ENCODE measurements at places on chromosomes 1 and 21.

- DNase-seq = peak; percentile 36
These were observed 94.0 kb downstream of the KCND3 start for GRCh38 chr1:111895469-111895868.

DNA sequence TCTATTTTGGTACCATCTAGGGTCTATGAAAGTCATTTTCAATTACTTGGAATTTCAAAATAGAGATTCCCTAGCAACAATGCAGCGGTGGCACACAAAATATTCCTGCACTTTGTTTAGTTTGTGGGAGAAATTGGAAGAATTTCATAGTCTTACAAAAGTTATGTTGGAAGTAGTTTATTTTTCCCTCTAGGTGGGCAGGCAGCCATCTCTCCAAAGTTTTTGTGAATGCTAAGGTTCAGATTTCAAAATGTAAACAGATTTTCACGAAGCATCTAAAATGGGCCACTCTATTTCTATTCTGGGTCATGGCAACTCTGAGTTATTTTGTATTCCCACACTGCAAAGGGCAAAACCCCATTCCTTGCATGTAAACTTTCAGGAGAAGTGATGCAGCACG, 8.0 kb downstream of the SMCP start:
- no peak for DNase-seq

DNA sequence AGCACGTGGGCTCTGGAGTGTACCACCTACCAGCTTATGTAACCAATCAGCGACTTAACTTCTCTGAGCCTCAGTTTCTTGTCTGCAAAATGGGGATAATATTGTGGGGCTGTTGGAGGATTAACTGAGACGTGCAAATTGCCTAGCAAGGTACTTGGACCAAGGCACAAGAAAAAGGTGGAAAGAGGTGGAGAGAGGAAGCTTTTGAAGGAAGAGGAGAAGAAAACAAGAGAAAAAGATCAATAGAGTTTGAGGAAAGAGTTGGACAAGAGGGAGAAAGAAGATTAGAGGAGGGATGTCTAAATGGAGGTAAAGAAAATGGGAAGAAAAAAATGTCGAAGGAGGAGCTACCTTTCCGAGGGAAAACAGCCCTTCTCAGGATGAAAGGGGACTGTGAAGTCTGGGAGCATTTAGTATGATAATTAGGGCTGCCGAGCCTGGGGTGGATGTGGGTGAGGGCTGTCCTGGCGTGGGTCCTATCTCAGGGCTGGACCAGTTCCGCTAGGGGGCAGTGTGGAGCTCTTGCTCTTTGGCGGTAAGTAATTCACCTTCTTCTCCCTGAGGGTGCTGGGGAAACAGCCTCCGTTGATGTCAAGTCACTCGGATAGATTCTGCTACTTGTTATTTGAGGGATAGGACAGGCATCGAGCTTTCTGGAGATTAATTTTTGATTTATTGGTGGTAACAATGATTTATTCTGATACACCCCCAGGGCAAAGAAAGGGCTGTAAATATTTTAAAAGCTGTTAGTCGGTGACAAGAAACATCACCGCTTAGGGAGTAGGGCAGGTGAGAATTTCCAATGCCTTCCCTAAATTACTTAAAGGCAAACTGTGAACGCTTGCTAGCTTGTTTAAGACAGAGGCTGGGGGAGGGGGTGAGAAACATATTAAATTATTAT, 79.0 kb upstream of the NFASC start:
- DNase-seq = peak; percentile 60

- DNase-seq = no peak
These were observed 64.4 kb downstream of the LHX9 start for GRCh38 chr1:197981561-197981960.

- DNase-seq = no peak
These were observed 19.0 kb upstream of the ZNF678 start for GRCh38 chr1:227544067-227545050.

- no peak for DNase-seq
These were observed 64.8 kb downstream of the PLXNA2 start for GRCh38 chr1:208179263-208179816.

- DNase-seq = no peak
These were observed 1.2 kb downstream of the SYTL1 start for GRCh38 chr1:27342778-27343638.

DNA sequence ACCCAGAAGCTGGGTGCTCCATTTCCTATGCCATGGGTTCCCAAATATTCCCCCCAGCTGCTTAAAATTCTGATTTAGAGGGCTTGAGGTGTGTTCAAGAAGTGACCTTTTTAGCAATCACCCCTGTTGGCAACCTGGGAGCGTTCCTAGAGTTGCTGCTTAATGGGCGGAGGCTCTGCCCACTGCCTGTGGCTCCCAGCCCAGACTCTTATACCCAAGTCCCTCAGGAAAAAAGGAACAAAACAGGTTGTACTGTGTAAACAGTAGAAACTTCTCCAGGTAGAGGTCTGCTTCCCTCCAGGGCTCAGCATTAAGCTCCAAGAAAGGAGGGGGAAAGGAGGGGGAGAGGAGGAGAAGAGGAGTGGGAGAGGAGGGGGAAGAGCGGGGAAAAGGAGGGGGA, 14.6 kb upstream of the TENT5C start:
- DNase-seq = no peak

- no peak for DNase-seq
These were observed 76.6 kb upstream of the ZNF644 start for GRCh38 chr1:91098299-91098906.

DNA sequence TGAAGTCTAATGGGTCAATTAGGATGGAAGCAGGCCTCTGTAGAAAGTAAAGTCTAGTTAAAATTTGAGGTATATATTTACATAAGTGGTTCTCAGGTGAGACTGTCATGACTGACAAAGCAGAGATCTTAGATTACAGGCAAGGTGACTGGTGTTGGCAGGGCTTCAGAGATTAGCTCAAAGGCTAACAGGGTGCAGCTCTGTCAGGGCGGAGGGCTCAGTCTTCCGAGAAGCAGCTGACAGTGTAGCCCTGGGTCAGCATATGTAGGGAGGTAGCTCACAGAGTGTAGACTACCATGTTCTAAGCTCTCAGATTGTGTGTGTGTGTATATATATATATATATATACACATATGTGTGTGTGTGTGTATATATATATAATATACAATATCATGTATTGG, 54.7 kb downstream of the RBM11 start:
- DNase-seq = no peak

GRCh38 chr1:228171221-228171891, 5.8 kb downstream of the IBA57 start:
- DNase-seq = no peak

DNA sequence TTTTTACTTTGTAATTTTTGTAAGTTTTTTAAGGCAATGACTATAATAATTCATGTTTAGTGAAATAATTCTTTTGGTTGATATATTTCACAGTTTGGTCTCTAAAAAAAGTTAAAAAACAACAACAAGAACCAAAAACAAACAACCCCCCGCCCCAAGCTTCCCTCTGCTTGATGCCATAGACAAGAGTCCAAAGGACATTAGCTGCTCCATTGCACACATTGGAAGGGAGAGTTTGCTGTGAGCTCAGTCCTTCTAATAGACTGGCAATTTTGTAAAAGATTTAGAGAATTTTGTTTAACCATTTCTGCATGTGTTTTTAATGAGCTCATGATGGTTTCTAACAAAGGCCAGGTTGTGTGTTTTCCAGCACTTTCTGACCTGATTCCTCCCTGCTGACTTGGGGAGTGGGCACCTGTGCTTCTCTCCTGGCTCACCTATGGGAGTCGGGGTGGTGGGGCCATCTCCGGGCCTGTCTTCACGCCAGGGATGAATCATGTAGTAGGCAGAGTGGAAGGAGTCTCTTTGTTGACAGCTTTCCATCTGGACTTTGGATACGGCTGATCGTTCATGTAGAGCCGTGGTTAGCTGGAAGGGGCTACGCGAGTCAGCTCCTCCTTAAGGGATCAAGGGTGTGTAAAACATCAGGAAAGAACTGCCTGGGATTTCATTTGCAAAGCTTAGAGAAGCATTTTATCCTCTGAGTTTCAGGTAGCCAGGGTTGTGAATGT, 14.1 kb downstream of the ZBTB18 start:
- DNase-seq = no peak

DNA sequence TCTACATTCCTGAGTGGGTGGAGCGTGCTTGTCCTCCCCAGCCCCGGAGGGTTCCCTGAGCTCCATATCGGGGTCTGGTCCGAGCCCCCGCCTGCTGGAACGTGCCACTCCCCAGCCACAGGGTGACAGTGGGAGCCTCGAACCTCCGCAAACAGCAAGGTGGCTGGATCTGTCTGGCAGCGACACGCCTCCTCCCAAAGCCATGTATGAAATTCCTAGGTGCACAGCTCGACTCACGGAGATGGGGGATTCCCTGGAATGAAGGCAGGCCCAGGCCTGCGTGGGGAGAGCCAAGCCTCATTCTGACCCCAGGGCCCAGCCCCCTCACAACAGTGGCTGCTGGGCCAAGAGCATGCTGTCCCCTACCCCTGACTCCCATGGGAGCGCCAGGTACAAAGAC, 32.9 kb downstream of the TP73 start:
- DNase-seq = no peak

DNA sequence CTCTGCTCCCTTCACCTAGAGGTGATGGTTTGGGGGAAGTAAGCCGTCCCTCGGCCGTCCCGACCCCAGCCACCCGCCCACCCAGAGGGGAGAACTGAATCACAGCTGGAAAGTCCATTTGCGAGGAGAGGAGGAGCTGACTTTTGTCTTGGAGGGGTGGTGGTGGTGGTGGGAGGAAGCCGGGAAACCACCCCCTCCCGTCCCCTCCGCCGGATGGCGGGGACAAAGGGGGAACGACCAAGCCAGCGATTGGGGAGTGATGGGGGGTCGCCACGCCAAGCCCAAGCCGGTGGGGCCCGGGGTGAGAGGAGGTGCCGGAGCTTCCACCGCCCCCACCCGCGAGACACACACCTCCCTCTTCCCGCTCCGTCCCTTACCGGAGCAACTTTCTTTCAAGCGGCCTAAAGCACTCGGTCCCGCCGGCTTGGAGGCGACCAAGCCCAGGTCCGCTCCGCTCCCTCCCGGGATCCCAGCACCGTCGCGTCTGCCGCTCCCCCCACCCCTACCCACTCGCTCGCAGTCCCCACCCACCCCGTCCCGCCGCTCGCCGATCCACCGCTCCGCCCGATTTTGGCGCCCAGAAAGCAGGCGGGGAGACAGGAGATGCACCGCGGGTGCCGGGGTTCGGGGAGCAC, 540 bp downstream of the ARHGEF2 start:
- DNase-seq = no peak

DNA sequence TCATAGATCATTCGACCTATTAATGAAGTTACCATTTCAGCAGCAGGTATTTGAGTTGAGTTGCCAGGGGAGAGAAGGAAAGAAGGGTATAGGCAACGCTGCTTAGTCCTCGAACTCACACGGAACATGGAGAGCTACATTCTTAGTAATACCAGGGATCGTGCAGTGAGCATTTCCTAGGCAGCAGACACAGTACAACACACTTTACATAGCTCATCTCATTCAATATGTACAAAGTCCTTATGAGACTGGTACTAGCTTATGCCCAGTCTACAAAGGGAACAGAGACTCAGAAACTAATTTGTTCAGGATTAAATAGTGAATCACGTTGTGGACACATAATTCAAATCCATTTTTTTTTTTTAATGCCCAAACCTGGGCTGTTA, 25.6 kb downstream of the IRF2BP2 start:
- no peak for DNase-seq

GRCh38 chr1:201490708-201491131, 16.2 kb downstream of the CSRP1 start:
- DNase-seq = no peak

DNA sequence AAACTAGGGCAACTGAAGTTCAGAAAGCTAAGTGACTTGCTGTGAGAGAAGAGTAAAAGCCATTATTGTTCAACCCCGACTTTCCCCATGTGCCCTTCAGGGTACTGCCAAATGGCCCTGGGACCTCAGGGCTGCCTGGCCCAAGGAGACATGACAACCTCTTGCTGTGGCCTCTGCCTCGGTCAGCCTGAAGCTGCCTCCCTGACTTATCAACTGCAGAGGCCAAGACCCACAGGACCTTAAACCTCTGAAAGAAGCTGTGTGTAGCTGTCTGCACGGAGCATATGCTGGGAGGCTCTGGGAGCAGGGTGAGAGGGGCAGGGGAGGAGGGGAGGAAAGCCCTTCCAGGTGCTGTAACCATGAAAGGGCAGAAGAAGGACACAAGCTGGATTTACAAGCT, 35.9 kb downstream of the HMGB4 start:
- no peak for DNase-seq

- peak; percentile 65 for DNase-seq
These were observed 27.9 kb upstream of the BATF3 start for GRCh38 chr1:212727386-212728181.

- DNase-seq = peak; percentile 2
These were observed 141.1 kb upstream of the SAMSN1 start for GRCh38 chr21:14687268-14687625.

DNA sequence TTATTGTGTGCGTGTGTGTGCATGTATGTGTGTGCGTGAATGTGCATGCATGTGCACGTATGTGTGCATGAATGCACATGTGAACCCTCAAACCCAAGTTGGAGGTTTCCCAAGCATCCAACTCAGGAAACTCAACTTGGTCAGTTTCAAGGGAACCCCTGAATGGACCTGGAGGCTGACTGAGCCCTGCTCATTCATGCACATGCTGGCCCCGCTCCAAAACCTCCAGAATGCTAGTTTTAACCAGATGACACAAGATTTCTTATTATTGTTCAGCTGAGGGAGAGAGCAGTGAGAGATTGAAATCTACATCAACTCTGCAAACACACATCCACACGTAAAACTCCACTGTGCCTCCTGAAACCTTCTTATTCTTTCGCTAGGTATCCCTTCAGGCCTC, 104.4 kb downstream of the OMA1 start:
- DNase-seq = peak; percentile 16

GRCh38 chr1:230901671-230902070, 33.4 kb upstream of the C1orf198 start:
- DNase-seq = no peak

Measured in fibroblast of mammary gland (primary cell).